ENCODE measurements at places on chromosomes 7 and 10.

DNA sequence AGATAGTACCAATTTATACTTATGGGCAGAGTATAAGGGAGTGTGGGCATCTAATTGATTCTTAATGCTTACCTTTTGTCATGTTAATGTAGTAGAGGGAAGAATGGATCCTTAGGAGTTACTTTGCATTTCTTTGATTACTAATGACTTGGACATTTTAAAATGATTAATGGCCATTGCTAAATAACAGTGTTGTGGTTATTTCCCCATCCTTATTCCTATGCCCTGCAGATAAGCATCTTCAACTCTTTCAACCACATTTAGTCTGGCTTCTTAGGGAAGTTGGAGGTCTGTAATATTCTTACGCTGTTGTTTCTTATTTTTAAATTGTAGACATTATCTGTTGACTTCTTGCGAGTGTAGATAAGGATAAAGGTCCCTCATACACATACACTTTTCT is 37.2 kb downstream of the KAT6B start:
- DNase-seq, result no peak

DNA sequence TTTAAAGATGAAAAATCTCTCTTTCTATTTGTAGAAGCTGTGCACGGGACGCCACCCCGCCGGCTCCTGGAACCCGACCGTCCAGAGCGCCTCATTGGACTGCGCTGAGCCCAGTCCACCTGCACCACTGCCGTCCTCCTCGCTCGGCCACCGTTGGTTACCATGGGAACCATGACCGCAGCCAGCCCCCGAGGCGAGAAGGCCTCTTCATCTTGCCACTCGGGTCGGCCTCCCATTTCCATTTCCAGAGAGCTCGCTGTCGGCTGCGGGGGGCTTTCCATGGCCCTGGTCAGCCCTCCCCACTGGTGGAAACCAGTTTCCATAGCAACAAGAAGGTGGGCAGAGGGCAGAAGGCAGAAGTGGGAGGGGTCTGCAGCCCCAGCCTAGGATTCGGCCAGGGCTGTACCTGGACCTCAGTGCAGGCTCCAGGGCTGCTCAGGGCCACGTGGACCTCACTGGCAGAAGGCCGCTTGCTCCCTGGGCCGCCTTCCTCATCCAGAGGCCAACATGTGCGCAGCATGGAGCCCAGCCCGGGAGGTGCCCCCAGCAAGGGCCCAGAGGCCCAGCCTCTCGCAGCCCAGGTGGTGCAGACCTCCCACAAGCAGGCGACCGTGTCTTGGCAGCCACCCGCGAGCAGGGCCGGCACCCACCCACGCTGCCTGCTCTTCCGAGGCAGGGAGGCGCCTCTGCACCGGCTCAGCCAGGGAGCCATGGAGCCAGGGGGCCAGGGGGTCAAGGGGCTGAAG is 283.5 kb upstream of the PPP2R2D start:
- DNase-seq, result no peak

DNA sequence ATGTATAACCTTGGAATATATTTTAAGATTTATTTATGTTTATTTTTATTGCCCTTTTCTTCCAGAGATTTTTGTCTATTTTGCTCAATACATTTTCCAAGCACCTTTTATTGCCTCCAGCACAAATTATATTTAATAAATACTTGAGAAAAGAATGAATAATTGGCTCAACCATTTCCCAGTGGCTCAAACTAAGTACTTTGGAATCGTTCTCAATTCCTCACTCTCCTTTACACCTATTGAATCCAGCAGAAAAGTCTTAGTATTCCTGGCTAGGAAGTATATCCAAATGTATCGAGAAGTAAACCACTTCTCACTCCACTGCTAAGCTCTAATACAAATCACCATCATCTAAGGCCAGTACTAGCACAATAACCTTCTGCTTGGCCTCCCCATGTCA is 276.1 kb downstream of the NEBL start:
- no peak for DNase-seq

- DNase-seq, result no peak
Observed at GRCh38 chr10:26801831-26802230, 58.9 kb downstream of the ABI1 start.

GRCh38 chr7:50146692-50147091 is 53.6 kb upstream of the ZPBP start:
- DNase-seq, result no peak

All from Ammon's horn (tissue), 1 donor.